ENCODE measurements at places on chromosomes 2 and 18.
A peak's percentile ranks its signal among the peaks of the same experiment; 100 is the strongest.

GRCh38 chr18:79598633-79599175, 80.9 kb upstream of the CTDP1 start:
- peak; percentile 8 for DNase-seq

DNA sequence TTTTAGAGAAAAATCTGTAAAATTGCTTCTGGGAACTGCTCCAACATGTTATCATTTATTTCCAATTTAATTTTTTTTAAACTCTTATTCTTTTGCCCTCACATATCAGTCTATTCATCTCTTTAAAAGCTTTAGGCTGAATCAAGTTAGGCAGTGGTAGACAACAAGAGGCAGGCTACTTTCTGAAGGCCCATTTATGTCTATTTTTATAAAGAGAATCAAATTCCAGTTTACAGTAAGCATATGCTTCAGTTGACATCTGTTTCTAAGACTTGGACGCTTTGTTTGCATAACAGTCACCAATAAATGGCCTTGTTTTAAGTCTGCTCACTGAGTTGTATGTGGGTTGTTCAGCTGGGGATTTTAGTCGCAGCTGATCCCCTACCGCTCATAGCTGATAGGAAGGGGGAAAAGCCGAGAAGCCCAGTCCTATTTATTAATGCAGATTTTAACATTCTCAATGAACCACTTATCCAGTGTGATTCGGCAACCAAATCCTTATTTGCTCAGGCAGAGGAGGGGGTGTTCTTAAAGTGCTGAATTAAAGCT, 260.4 kb upstream of the SIX3 start:
- DNase-seq = no peak

- DNase-seq = no peak
Observed at GRCh38 chr18:68797871-68798270, at the start of gene CCDC102B. TSS of gene CCDC102B (plus strand) at chr18:68798080. CDS start at chr18:68836764, 38,684 bp downstream.

- DNase-seq = no peak
Observed at GRCh38 chr2:97693476-97693875, 19.9 kb upstream of the ZAP70 start.

DNA sequence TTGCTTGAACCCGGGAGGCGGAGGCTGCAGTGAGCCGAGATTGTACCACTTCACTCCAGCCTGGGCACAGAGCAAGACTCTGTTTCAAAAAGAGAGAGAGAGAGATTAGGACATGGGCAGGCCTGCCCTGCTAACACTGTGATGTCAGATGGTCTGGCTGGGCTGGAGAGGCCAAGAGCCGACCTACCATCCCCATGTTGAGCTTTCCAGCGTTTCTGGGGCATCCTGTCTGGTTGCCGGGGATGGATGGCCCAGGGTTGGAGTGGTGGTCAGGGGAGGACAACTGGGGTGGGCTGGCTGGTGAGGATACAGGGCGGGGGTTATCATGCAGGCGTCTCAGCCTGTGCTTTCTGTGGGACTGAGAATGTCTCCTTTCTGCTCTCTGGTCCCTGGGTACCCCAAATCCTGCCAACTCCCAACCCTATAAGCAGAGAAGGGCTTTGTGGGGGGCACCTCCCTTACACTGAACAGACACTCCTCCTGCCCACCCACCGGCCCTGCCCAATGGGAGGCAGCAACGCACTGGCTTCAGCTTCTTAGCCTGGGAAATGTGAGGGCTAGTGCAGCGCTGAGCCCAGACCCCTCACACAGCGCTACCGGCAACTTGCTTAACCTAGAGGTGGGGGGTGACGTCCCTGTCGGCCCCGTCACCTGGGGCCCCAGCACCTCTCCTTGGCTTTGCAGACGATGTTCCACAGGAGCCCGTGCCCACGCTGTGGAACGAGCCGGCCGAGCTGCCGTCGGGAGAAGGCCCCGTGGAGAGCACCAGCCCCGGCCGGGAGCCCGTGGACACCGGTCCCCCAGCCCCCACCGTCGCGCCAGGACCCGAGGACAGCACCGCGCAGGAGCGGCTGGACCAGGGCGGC, 5.4 kb downstream of the SNORC start:
- no peak for DNase-seq

DNA sequence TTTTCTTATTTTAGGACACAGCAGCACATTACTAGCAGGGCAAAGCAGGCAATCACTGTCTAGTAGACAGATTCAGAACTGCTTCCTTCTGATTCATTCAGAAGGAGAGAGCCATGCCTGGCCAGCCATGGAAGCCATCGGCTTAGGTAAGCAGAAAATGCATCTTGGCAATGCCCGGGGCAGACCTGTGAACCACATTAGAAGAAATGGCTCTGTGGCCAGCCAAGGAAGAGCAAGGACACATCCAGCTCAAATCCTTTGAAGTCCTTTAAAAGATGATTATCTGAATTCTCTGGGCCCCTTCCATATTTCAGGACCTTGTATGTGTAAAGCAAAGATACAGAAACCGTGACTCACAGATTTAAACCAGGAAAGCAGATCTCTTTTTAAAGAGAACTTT, 227.4 kb downstream of the PID1 start:
- no peak for DNase-seq

GRCh38 chr2:112465382-112465781, 16.6 kb upstream of the TTL start:
- DNase-seq = no peak

GRCh38 chr2:111691164-111691875, 192.7 kb downstream of the ANAPC1 start:
- no peak for DNase-seq

DNA sequence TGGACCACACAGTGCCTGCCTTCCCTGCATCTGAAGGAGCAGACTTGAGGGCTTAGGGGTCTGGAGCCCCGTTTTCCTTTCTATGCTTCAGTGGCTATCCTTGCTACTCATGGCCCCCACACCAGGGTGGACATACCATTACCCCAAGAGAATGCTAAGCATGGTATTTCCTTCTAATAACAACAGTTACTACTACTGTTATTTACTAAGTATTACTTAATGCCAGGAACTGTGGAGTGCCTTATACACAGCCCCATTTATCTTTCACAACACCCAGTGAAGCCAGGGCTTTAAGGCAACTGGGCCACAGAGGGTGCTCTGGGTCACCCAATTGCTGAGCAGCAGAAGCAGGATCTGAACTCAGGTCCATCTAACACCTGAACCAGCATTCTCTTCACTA, 5.8 kb upstream of the PAX8 start:
- DNase-seq = no peak

DNA sequence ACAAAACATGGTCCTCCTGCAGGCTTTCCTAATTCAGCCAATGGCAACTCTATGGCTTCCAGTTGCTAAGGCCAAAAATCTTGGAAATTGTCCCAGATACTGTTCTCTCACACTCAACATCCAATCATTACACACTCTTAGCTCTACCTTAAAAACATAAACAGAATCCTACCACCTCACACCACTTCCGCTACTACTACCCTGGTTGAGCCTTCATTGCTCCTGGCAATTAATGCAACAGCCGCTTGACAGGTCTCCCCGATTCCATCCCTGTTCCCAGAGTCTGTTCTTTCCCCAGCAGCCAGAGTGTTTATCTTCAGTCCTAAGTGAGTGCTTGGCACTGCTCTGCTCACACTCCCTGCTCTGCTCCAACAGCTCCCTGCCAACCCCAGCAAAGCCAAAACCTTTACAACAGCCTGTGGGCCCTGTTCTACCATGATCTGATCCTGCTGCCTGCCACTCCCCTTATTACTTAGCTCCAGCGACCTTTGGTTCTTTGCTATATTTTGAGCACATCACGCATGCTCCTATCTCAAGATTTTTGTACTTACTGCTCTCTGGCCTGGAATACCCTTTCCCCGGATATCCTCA, 67.5 kb upstream of the AMMECR1L start:
- DNase-seq = no peak

DNA sequence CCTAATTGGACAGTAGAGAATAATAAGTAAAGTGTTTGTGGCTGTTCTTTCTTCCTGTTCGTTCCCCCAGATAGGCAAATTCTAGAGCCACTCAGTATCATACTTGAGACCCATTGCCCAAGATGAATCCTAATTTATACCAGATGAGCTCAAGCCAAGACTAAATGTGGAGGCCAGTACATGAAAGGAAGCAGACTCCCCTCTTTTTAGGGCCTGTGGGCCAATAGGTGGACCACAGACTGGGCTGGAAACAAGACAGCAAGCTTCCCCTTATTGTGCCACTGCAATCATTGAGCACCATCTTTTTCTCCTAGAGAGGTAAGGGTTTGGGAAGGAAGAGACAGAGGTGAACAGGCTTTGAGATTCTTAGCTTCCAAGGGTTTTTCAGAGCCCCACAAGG, 141.9 kb downstream of the MGAT5 start:
- DNase-seq = no peak

DNA sequence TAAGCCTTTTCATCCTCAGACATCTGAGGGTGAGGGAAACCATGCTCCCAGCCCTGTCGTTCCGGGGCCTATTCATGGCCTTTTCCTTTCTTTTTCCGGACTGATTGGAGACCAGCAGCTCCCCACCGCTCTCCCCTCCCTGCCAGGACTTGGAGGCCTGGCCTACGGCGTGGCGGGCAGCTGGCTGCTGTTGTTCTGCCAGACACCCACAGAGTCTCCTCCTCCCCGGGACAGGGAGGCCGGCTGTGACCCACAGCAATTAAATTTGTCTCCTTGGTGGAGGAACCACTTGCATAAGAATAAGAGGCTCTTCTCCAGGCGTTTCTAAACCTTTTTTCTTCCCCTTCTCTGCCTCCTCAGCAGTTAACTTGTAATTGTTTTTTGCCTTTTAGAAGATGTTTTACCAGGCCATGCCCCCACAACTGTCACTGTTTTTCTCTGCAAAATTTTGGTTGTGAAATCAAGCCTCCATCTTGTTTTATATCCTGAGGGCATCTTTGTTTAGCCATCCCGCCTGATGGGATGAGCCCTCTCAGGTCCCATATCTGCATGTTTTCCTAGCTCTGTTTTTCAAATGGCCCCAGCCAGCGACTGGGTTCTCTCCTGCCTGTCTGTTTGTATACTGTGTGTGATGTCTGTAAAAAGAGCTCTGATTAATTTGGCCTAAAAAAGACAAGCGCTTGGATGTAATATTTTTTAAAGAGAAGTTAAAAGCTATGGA, 1060.0 kb upstream of the DDX18 start:
- DNase-seq = no peak

- DNase-seq = no peak
Observed at GRCh38 chr18:51168026-51168742, 29.3 kb downstream of the MEX3C start.

- no peak for DNase-seq
Observed at GRCh38 chr18:8215741-8216140, 393.5 kb upstream of the RAB12 start.

GRCh38 chr2:75053484-75054112, 95.2 kb downstream of the POLE4 start:
- no peak for DNase-seq

DNA sequence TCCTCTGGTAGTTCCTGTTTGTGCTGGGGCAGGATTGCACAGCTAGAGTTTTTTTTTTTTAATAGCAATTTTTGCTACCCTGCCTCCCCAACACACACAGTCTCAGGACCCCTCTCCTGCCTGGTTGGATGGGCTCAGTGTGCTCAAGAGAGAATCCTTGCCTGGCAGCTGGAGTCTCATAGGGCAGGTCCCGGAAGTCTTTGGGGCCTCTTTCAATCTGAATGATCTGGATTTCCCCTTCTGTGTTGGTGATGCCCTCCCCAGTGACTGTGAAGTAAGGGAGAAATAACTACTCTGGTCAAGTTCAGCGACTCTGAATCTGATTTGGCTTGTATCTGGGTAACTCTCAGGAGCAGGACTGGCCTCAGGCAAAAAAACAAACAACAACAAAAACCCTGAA, 220.6 kb upstream of the LRRTM1 start:
- DNase-seq = no peak

- no peak for DNase-seq
Observed at GRCh38 chr2:38496927-38497669, 105.6 kb downstream of the HNRNPLL start.

- no peak for DNase-seq
Observed at GRCh38 chr2:34423301-34423700, 824.2 kb upstream of the FAM98A start.

- no peak for DNase-seq
Observed at GRCh38 chr2:229520691-229521096, 193.7 kb downstream of the DNER start.

GRCh38 chr2:128796321-128796720, 477.7 kb upstream of the HS6ST1 start:
- no peak for DNase-seq

GRCh38 chr18:4352746-4353551, 102.2 kb downstream of the DLGAP1 start:
- DNase-seq = no peak

GRCh38 chr2:11796190-11797171, 50.0 kb downstream of the LPIN1 start:
- no peak for DNase-seq

DNA sequence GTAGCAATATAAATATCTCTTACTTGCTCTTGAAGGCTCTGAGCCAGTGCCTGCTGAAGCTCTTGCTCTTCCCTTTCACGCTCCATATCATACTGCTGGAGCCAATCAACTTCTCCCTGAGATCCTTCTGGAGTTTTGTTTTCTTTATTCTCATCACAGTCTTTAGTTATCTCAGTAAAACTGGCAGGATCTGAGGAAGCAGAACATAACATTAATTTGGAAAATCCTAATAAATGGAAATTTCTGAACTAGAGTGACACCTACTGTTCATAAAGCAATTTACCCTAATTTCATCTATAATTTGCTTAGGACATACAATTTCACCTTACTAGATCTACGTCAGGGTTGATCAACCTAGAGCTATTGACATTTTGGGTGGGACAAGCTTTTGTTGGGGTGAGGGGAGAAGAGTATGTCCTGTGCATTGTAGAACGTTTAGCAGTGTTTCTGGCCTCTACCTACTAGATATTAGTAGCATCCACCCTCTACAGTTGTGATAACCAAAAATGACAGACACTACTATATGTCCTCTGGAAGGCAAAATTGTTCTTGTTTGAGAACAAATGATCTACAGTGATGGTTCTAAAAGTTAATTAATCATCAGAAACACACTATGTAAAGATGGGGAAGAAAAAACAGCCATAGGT, 47.2 kb downstream of the VIL1 start:
- no peak for DNase-seq

GRCh38 chr2:128487650-128488387, 169.2 kb upstream of the HS6ST1 start:
- no peak for DNase-seq

- no peak for DNase-seq
Observed at GRCh38 chr2:230721712-230722111, 9.1 kb downstream of the CAB39 start.

All from CD4-positive, alpha-beta T cell treated with Interleukin-15 for 1 hour (primary cell).